ENCODE measurements at places on chromosomes 2 and 18. TPM values are rescaled to one million over a fixed set of nuclear protein-coding genes. Genes with fewer than 3 reads are reported as not detected.

DNA sequence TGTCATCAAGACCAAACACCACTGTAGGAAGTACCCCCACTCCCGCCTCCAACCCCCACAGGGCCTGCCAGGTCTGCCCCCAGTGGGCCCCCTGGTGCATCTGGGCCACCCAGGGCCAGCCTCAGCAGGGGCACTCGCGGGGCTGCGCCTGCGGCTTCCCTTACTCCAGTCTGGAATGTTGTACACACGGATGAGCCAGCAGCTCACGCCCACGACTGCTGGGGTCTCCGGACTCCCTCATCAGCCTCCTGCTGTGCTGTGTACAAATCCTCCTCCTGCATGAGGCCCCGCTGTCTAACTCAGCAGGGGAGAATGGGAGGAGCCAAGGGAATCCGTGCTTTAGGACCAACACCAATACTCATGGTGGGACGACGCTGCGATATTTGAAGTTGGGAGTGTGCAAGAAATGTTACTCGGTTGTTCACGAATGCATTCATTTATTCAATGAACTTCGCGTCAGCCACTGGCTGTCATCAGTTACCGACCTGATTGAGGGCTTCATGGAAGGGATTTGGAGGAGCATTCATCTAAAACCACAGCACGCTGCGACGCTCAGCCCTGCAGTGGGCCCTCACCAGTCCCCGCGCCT lies 654 bp upstream of the ASB1 start:
- DNase-seq = peak; percentile 83
- peaks cover 10% of the 10 kb centered on the region for H3K36me3 ChIP-seq
- H3K27me3 ChIP-seq = no peaks in the 10 kb centered on the region
- H3K4me3 ChIP-seq = peak overlapping the region; percentile 97

GRCh38 chr18:34122724-34123334 lies 101.9 kb downstream of the NOL4 start:
- no peak overlapping the region for H3K27ac ChIP-seq
- peak; percentile 44 for DNase-seq
- no peaks in the 10 kb centered on the region for H3K36me3 ChIP-seq

The MYO3B gene
- total RNA-seq = not detected

GRCh38 chr2:180907731-180908130 lies 72.7 kb upstream of the UBE2E3 start:
- H3K27ac ChIP-seq = no peak overlapping the region
- no peak overlapping the region for H3K4me3 ChIP-seq
- no peaks in the 10 kb centered on the region for H3K4me1 ChIP-seq

The AKAIN1 gene
- total RNA-seq = not detected

DNA sequence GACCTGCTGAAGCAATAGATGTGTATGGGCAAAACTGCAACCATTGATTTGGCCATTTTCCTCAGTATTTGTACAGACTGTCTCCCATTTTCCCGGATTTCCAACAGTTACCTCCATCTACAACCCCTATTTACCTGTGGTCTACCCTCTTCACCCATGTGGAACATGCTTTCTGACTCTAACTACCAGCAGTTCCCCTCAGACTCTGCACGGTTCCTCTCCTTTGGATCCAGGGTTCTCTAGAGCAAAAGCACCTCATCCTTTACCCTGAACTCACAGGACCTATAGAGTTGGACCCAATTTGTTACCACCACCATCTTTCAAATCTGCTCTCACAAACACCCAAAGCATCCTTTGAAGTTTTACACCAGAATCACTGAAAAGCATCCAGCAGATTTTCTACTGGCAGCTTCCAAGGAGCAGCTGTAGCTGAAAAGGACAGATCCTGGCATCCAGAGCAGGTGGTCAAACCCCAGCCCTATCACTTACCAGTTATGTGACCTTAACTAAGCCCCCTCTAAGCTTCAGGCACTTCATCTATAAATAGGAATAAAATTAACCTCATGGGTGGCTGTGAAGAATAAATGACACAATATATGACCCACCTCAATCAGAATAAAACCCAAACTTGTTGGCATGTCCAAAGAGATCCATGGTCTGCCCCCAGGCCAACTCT lies 15.3 kb downstream of the CYTIP start:
- H3K4me1 ChIP-seq = peaks cover 12% of the 10 kb centered on the region
- H3K36me3 ChIP-seq = peaks cover 53% of the 10 kb centered on the region
- H3K4me3 ChIP-seq = no peak overlapping the region
- no peaks in the 10 kb centered on the region for H3K27me3 ChIP-seq
- H3K27ac ChIP-seq = no peak overlapping the region
- no peak for DNase-seq

The RSAD2 gene
- 12.5 TPM for total RNA-seq

DNA sequence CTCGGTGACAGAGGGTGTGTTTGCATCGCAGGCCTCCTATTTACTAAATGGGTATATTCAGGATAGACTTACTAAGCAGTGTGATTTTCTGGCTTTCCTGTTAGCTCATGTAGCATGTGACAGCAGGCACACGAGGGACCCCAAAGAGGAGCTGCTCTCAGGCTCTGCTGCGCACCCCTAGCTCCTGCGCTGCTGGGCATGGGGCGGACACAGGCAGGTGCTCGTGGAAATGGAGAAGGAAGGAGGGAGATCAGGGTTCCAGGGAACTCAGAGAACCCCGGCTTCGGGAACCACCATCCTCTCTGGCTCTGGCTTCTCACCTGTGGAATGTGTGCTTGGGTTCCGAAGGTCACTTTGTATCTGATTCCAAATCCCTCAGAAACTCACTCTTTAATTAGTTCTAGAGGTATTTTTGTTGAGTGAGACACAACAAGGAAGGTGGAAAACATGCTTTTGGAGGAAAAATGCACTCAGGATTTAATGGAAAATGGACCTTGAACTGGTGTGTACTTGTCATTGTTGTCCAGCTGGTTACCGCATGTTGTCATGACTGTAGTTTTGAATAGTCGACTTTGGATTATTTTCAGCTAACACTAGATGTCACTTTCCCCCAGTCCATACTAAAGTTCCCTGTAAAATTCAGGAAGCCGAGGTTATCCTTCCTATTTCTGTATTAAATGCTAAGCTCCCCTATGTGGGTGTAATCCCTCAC lies 3.5 kb downstream of the SNTG2 start:
- peak; percentile 57 for DNase-seq
- no peak overlapping the region for H3K4me3 ChIP-seq
- H3K4me1 ChIP-seq = peaks cover 16% of the 10 kb centered on the region
- H3K27ac ChIP-seq = no peak overlapping the region
- H3K27me3 ChIP-seq = peaks cover 58% of the 10 kb centered on the region

DNA sequence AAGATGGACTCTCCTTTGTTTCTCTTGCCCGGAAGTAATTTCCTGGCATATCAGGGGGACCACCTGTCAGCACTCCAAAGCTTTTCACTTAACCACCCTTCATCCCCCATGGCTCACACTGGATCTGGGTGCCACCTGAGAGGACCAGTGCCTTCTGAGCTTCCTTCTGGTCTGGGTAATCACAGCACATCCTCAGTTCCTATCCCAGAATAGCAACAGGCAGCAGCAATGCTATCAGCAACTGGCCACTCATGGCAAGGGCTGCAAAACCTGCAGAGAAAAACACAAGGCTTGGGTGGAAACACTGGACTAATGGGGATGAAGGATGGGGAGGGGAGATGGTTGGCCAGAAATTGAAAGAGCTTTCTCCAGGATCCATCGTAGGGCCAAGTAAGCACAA lies 59.9 kb upstream of the STPG4 start:
- no peak overlapping the region for H3K4me3 ChIP-seq
- no peak for DNase-seq
- H3K27me3 ChIP-seq = no peaks in the 10 kb centered on the region

GRCh38 chr2:12265646-12266045 lies 451.1 kb upstream of the TRIB2 start:
- no peak for DNase-seq
- no peak overlapping the region for H3K4me3 ChIP-seq
- H3K36me3 ChIP-seq = no peaks in the 10 kb centered on the region
- no peaks in the 10 kb centered on the region for H3K27me3 ChIP-seq
- no peak overlapping the region for H3K27ac ChIP-seq

The C2orf78 gene
- total RNA-seq = not detected

DNA sequence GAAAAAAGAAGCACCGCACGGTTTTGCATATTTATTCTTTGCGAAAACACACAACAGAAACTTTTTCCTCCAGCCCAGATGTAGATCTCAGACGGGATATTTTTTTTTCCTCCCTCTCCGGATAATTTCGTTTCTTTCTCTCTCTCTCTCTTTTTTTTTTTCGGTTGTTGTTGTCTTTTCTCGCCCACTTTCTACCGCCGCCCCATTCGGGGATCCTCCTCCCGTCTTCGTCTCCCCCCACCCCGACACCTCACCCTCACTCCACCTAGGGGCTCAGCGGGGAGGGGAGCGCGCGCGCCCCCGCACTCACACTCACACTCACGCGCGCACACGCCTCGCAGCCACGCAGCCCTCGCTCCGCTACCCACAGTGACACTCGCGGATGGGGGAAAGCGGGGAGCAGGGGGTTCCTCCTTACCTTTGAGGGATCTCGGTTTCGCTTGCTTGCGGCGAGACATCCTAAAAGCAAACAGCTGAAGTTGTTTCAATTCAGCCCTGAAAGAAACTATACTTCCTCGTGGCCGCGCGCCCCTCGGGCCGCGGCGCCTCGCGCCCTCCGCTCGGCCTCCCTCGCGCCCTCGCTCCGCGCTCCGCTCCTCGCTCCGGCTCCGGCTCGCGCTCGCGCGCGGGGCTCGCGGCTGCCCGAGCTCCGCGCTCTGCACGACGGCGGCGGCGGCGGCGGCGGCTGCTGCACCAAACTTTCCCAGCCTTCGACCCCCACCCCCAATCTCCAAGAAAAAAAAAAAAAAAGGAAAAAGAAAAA lies 1.3 kb downstream of the ZNF521 start:
- H3K36me3 ChIP-seq = no peaks in the 10 kb centered on the region
- no peaks in the 10 kb centered on the region for H3K4me1 ChIP-seq
- peak overlapping the region; percentile 78 for H3K27ac ChIP-seq

DNA sequence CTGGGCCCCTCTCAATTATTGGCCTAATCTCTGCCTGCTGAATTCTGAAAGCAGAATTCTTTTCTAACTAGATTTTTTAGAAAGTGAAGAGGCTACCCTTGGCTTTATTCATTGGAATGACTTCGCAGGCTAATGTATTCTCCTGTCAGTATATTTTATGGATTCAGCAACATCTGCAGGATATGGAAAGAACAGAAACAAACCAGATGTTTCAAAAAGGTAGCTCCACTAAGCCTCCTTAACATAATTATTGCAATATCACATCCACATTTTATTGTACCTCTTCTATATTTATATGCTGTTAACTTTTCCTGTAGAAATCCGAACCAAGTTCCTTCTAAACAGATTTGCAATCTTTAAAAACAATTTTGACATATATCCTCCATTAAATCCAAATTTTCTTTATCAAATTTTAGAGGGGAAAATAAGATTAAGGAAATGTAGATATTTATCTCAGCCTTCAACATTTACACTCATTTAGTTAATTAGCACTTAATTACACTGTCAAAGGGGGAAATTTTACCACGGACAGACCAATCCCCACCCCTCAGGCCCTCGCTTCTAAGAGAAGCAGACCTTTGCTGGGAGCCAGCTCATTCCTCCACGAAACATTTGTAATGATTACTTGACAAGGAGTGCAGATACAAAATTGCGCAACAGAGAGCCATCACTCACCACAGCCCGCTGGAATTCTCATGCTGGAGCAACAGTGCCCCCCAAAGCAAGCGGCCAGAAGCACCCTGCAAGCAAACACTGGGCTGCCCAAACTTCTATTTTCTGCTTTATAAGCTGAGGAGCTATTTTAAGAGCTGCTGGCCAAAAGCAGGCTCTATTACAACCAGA lies 253.4 kb downstream of the ETAA1 start:
- no peaks in the 10 kb centered on the region for H3K36me3 ChIP-seq
- no peak overlapping the region for H3K4me3 ChIP-seq
- peak overlapping the region; percentile 6 for H3K27ac ChIP-seq
- peak; percentile 71 for DNase-seq

- H3K36me3 ChIP-seq = no peaks in the 10 kb centered on the region
- DNase-seq = no peak
- peaks cover 9% of the 10 kb centered on the region for H3K4me1 ChIP-seq
These were observed 102.9 kb downstream of the BCL2 start for GRCh38 chr18:63216516-63217311.

The CACNB4 gene
- total RNA-seq = 6.8 TPM

The IMPACT gene
- 32.5 TPM for total RNA-seq

- no peaks in the 10 kb centered on the region for H3K27me3 ChIP-seq
- no peak overlapping the region for H3K4me3 ChIP-seq
- H3K36me3 ChIP-seq = peaks cover 7% of the 10 kb centered on the region
- DNase-seq = no peak
These were observed 82.8 kb downstream of the LOXHD1 start for GRCh38 chr18:46574000-46574742.

DNA sequence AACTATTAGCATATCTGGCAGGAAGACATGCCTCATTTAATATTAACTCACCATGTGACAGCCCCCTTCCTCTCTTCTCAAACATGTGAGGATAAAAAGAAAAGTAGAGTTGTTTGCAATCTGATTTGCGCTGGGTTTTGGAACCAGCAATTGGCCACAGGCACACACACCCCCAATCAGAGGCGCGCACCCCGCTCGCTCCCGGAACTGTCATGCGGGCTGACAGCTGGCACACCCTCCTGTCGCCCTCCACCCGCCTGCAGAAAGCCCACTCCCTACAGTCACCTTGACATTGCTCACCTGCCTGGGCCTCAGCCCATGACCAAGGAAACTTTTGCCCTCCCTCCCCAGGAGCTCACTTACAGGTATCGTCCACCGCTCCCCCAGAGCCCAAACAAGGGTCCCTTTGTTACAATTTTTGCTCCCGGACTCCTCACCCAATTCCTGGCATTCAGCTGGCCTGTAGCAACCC lies 1.1 kb downstream of the COBLL1 start:
- H3K27ac ChIP-seq = peak overlapping the region; percentile 99
- H3K4me3 ChIP-seq = peak overlapping the region; percentile 73
- peaks cover 35% of the 10 kb centered on the region for H3K4me1 ChIP-seq
- DNase-seq = peak; percentile 88

DNA sequence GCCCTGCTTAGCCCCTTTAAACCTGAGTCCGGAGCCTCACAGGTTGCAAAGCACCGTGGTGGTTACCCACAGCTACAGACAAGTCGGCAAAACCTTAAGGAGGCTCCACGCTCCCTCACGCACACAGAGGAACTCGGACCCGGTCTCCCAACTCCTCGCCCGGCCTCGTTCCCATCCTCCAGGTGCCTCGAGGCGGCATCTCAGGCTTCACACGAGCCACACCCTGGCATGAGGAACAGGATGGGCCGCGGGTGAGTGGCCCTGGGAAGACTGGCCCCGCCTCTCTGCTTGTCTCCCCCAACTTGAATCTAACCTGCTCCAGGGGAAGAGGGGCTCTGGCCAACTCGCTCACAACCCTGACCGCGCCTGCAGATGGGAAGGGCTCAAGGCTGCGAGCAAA lies 97.4 kb downstream of the EIPR1 start:
- peaks cover 7% of the 10 kb centered on the region for H3K36me3 ChIP-seq
- no peaks in the 10 kb centered on the region for H3K4me1 ChIP-seq
- H3K27ac ChIP-seq = no peak overlapping the region
- H3K27me3 ChIP-seq = no peaks in the 10 kb centered on the region

DNA sequence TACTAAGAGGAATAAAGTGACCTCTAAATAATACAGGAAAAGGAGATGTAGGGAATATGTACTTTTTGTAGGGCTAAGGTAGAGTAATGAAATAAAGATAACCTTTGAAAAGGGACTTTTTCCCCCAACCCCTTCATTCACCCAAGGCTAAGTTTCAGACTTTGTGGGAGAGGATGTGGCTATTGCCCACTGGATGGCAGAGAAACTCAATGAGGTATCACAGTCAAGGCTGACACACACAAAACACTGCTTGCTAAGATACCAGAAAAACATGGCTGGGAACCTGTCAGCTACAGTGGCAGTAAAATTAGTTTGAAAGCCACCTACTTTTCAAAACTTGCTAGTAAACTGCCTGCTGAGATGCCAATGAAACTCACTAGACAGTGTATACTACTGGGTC lies 158.8 kb upstream of the WDSUB1 start:
- H3K4me3 ChIP-seq = no peak overlapping the region
- no peak for DNase-seq
- H3K27ac ChIP-seq = no peak overlapping the region
- no peaks in the 10 kb centered on the region for H3K27me3 ChIP-seq
- no peaks in the 10 kb centered on the region for H3K36me3 ChIP-seq
- H3K4me1 ChIP-seq = no peaks in the 10 kb centered on the region

The DOK6 gene
- total RNA-seq = 5.3 TPM

Measured in left lung (tissue), 14 donors.